ENCODE measurements at places on chromosomes 4 and X.

GRCh38 chr4:575281-576141 is 584 bp downstream of the TMEM271 start:
- no peak for DNase-seq

- DNase-seq: no peak
Measured at GRCh38 chr4:101512416-101512815, 165.1 kb upstream of the PPP3CA start.

DNA sequence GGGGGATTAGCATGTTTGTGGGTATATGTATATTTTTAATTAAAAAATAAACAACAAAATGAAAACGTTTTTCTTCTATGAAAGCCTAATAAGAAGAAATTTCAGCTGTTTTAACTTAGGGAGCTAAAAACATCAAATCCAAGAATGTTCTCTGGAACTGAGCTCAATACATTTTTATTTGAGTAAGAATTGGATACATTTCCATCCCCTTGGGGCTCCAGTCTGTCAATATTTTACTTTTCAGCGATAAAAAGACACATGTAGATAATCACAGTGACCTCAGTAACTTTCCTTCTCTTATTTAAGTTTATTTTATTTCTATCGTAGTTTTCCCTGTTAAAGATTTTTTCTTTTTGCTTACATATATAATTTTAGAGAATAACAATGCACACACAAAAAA is 59.3 kb downstream of the ELOVL6 start:
- no peak for DNase-seq

- peak; percentile 8 for DNase-seq
Measured at GRCh38 chr4:155705664-155706063, 39.0 kb downstream of the GUCY1A1 start.

DNA sequence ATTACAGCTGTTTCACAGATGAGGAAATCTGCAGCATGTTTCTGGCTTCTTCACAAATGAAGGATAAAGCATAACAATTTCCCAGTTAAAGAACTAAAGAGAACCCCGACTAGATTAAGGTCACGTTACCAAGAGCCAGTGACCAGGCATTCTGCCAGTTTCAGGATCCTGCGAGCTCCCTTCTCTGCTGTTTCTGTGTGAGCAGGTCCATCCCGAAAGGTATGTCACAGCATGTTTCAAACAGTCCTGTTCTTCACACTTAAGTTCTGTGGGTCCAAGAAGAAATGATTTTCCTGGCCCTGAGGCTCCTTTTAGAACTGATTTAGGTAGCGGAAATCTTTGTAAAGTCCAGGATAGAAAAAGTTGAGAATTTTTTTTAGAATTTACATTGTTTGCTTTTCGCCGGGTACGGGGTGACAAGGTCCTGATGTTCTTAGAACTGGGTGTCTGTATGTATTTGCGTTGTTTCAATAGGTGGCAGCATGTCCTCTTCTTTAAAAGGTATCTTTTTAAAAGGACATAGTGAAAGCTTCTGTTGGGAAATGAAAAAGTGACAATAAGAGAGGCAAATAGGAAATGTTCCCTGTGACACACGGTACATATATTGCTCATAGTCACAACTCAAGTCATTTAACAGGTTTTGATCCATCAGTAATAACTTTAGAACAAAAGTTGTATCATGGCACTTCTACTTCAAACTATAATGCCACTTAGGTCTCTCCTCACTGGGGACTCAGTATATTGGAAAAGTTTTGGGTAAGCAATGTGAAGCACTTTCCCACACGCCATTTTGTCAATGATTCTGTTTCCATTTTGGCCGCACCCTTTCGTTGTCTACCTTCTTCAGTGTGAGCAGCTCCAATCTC is 18.4 kb downstream of the IL21 start:
- DNase-seq: peak; percentile 54

DNA sequence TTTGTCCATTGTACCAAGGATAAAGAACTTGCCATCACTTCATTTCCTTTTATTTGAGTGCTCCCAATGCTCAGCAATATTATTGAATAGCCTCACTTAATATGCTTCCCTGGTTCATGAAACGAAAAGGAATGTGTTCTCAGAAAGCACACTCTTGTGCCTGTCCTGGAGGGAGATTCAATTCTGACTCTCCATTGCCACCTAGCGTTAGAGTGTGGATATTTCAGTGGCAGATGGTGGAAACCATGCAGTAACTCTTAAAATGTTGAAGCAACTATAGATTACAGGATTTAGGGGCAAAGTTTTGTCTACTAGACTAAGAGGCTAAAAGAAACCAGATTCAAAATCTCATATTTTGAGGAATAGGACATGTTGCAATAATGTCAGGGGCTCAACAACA is 36.0 kb downstream of the GAB3 start:
- peak; percentile 62 for DNase-seq

GRCh38 chr4:87557348-87557747 is 28.2 kb upstream of the SPARCL1 start:
- no peak for DNase-seq

DNA sequence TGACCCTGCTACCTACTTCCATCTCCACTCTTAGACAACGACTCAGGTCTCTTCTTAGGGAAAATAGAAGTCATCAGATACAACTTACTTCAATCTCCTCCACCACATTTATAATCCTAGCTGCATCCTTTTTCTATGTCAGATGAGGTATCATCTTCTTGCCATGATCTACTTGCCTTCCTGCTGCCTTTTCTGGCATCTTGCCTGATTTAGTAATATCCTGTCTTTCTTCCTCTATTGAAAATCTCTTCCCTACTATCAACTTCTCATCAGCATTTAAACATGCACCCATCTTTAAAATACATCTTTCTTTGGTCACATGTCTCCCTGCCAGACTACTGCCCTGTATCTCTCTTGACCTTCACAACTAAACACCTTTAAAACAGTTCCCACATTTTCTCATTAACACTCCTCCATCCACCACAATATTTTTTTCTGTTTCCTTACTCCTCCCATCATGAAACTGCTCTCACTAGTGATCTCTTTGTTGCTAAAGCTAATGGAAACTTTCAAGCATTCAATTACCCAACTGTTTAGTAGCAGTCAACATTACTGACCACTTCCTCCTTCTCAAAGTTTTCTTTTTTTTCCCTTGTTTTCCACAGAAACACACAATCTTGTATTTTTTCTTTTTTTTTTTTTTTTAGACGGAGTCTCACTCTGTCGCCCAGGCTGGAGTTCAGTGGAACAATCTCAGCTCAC is 100.8 kb upstream of the CXorf66 start:
- DNase-seq: no peak

- DNase-seq: no peak
Measured at GRCh38 chr4:110550260-110550659, 72.6 kb downstream of the PITX2 start.

GRCh38 chr4:52961666-52962412 is 99.7 kb downstream of the RASL11B start:
- no peak for DNase-seq

DNA sequence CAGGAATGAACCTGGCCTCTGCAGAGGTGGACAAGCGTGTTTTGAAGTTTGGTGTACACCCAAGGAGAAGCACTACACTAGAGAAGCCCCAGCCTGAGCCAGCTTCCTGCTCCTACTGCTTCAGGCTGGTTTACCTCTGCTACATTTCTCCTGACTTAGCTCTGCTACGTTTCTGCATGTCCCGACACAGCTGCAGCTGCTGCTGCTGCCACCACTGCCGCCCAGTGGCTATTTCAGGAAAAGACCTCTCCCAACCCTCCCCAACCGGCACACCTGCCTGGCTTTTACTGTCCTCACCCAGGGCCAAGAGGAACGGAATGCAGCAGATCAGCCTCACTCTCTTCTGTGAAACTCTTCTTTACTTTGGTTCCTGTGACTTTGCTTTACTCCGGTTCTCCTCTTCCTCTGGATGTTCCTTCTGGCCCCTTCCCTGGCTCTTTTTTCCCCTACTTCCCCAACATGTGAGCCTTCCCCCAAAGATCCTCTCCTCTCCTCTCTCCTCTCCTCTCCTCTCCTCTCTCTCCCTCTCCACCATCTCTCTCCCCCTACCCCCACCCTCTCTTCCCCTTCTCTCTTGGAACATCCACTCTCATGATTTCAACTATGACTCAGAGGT is 3.1 kb upstream of the P2RY4 start:
- peak; percentile 28 for DNase-seq

DNA sequence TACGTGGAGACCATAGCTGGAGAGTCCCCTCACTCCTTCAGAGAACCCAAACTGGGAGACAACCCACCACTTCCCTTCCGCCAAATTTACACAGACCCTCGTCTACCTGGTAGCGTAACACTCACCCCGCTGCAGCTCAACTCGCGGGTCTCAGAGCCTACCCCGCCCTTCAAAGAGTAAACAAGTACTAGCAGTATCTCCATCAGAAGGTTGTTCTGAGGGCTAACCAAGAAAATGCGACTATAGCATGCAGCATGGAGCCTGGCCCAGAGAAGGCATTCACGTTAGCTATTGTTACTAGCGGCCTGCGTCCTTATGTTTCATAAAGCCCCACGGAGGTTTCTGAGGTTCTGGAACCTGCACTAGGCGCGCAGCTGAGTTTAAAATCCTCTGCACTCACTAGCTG is 531 bp upstream of the MANBA start:
- DNase-seq: no peak

- no peak for DNase-seq
Measured at GRCh38 chrX:137401092-137401491, 164.8 kb upstream of the ZIC3 start.

- peak; percentile 78 for DNase-seq
Measured at GRCh38 chr4:155667222-155667567, 547 bp downstream of the GUCY1A1 start.

GRCh38 chrX:30212172-30212571 is 3.2 kb upstream of the MAGEB2 start:
- DNase-seq: no peak

DNA sequence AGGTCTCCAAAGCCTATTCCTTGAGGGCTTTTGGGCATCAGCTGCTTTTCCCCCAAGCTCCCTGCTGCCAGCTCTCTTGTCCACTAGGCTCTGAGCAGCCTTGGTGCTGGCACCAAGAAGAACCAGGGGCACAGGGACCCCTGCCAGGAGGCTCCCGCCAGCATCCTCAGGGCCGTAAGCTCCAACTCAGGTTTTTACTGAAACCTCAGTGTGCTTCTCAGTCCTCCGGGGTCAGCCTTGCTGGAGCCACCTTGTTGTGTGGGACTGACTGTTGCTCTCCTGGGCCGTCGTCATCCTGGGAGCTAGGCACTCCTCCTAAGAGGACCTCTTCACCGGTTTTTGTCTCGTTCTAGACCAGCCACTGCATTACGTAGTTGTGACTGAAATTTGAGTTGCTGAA is 38.9 kb downstream of the NOP14 start:
- no peak for DNase-seq

DNA sequence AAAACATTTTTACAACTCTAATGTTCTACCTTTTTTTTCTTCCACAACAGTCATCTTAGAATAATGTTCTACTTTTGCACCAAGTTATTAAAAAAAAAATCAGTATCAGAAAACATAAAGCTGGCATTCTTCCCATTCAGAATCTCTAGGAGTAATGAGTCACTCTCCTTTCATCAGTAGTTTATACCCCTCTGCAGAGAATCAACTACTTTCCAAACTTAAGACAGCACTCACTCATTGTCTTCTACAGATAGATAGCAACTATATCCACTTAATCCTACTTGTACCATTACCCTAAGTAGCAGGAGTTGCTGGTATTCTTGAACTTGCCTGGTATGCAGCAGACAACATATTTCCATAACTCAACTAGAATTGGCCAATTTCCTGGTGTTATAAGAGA is 3.2 kb downstream of the TIGD4 start:
- DNase-seq: no peak

DNA sequence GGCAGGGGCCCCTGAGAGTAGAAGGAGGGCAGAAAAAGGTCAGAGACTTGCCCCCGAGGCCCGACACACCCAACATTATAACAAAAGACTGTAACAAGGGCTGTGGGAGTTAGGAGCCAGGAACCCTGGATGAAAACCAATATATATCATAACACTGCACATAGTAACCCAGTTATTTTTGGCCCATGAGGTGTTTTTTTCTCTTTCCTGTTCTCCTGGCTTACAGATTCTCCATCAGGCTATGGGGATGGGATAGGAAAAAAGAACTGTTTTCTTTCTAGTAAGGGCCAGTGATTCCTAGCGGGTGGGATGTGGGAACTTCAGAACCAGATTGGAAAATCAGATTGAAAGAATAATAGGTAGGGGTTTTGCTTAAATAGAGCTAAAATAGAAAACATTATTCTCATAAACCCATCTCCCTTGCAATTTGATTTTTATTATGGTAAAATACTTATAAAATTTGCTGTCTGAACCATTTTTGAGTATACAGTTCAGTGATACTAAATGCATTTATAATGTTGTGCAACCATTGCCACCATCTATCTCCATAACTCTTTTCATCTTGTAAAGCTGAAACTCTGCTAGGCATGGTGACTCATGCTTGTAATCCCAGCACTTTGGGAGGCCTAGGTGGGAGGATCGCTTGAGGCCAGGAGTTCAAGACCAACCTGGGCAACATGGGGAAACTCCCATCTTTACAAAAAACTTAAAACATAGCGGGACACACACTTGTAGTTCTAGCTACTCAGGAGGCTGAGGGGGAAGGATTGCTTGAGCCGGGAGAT is 33.5 kb downstream of the SNX25 start:
- DNase-seq: no peak

GRCh38 chr4:176818531-176818930 is 25.8 kb upstream of the VEGFC start:
- no peak for DNase-seq

- DNase-seq: no peak
Measured at GRCh38 chr4:48967101-48967500, 19.0 kb upstream of the CWH43 start.

DNA sequence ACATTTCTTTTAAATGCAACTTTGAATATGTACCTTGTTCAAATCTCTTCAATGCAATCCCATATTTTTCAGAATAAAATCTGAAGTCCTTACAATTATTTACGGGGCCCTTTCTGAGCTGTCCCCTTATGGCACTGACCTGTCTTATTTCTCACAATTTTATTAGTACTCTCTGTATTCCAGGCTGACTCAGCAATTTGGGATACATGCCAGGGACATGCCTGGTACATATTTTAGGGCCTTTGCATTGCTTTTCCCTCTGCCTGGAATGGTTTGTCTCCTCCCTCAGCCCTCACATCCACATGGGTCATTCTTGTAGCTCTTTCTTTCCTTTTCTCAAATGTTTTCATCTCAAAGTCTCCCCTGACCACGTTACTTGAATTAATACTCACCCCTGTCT is 172.2 kb upstream of the TECRL start:
- no peak for DNase-seq

- DNase-seq: no peak
Measured at GRCh38 chr4:88286897-88287296, 2.5 kb upstream of the PPM1K start.

- DNase-seq: no peak
Measured at GRCh38 chrX:147626605-147627004, 285.1 kb upstream of the FMR1 start.

GRCh38 chr4:139689093-139689722 is 23.6 kb downstream of the MGST2 start:
- DNase-seq: no peak

- peak; percentile 32 for DNase-seq
Measured at GRCh38 chrX:12997906-12998687, 23.2 kb downstream of the TMSB4X start.

GRCh38 chr4:59612235-59612634 is 1587.9 kb upstream of the ADGRL3 start:
- no peak for DNase-seq

Measured in GM12865 (cell line).